Transverse colon (tissue), 4 donors: ENCODE measurements at places on chromosomes 7 and 10. TPM values are rescaled to one million over a fixed set of nuclear protein-coding genes. Genes with fewer than 3 reads are reported as not detected.

GRCh38 chr7:45122975-45123860, 11.7 kb upstream of the TBRG4 start:
- DNase-seq = no peak

GRCh38 chr7:150954986-150955518, 23.1 kb downstream of the KCNH2 start:
- DNase-seq = no peak

- no peak for DNase-seq
These were observed 209.9 kb downstream of the USP6NL start for GRCh38 chr10:11401264-11402235.

GRCh38 chr7:11436773-11437524, 395.0 kb downstream of the THSD7A start:
- DNase-seq = no peak

DNA sequence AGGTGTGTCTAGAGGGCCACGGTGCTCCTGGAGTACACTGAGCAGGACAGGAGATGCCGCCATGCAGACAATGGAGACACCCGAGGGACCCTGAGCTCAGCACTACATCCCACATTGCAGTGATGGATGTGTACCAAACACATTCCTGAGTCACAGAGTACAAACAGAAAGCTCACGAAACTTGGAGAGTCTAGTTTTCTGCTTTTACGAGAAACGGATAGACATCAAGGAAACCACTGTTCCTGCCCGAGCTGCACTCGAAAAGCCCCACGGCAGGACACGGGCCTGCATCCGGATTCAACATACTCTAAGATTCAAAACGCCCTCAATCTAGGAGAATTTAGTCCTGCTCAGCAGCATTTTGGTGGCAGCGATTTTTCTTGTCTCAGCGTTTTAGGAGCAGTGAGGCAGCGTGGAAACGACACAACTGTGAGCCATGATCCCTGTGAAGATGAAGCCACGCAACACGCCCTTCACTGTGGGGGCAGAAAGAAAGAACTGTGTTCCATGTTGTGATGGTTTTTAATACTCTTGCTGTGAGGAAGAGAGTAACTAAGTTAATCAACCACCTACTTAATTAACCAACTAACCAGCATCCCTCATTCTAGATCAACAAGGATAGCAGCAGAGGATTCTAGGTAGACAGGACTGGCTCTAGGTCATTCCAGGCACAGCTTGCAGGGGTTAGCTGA, 3.2 kb downstream of the TNS3 start:
- no peak for DNase-seq

DNA sequence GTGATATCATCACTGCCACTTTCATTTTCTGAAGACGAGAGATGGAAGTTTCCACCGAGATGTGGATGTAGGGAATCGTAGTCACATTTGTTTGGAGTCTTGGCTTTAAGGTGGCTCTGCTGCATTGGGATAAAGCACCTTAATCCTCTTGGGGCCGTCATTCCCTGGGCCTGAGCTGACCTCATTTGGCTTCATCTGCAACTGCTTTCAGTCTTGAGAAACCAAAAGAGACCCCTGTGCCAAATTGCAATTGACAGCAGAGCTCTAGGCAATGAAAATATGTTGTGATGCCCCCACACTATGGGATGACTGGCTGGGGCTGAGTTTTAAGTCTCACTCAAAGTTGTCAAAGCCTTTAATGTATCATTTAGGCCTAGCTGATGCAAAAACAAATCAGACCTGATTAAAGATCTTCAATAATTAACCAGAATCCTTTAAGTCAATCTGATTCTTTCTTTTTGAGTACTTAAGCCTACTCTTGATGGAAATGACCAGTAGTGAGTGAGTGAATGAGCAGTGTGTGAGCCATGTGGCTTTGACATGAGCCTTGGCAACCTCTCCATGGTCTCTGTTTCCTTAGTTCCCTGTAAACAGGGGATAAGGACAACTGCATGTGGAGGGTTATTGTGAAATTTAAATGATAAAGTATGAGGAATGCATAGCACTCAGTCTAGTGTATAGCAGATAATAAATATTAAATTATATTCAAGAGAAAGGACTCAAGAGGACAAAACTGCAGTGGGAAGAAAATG, 155.0 kb downstream of the BMPER start:
- no peak for DNase-seq

DNA sequence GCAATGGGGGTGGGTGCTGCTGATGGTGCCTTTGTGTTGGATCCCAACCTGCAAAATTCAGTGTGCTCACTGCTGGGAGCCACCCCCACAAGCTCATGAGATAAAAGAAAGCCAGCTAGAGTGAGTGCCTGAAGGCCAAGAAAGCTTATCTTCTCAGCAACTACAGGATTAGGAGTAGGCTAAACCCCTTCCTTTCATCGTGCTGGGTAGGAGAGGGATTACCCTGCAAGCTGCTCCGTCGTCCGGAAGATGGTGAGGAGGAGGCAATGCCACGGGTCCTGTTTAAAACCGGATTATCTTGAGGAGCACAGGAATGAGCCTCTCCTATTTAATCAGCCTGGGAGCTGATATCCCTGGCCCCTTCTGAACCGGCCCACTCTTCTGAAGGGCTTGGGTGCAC, 258.0 kb downstream of the GALNT17 start:
- DNase-seq = no peak

DNA sequence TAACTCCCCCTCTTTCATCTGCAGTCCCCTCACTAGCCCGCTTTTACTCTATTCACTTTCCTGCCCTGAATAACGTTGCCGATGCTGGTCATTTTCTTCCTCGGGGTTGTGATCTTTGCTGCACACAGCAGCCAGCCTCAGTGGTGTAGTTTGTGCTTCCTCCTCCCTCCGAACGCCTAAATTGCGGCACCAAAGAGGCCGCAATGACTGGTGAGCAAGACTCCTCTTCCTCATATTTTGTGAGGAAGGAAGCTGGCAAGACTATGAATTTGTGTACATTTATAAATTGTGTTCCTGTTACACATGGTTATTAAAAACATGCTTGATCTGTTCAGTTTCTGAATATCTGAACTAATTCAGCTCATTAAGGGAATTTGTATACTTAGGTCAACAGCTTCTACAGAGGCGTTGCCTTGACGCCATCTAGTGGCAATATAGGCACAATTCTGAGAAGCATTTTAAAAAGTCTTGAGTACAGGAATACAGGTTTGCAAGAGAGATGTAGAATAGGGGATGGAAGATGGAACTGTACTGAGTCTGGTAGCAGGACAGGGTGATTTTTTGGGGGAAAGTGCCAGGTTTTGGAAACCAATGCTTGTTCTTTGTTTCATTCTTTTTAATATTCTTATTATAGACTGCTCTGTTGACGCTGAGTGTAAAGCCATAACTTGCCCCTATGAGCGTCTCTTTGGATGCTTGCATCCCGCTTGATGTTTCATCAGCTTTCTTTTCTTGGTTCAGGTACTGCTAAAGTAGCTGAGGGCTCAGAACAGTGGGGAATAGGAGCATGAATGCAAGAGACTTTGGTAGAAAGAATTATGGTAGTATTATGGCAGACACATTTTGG, 4.1 kb upstream of the TAS2R5 start:
- no peak for DNase-seq

GRCh38 chr10:35208536-35208935, 81.9 kb downstream of the CREM start:
- DNase-seq = no peak

DNA sequence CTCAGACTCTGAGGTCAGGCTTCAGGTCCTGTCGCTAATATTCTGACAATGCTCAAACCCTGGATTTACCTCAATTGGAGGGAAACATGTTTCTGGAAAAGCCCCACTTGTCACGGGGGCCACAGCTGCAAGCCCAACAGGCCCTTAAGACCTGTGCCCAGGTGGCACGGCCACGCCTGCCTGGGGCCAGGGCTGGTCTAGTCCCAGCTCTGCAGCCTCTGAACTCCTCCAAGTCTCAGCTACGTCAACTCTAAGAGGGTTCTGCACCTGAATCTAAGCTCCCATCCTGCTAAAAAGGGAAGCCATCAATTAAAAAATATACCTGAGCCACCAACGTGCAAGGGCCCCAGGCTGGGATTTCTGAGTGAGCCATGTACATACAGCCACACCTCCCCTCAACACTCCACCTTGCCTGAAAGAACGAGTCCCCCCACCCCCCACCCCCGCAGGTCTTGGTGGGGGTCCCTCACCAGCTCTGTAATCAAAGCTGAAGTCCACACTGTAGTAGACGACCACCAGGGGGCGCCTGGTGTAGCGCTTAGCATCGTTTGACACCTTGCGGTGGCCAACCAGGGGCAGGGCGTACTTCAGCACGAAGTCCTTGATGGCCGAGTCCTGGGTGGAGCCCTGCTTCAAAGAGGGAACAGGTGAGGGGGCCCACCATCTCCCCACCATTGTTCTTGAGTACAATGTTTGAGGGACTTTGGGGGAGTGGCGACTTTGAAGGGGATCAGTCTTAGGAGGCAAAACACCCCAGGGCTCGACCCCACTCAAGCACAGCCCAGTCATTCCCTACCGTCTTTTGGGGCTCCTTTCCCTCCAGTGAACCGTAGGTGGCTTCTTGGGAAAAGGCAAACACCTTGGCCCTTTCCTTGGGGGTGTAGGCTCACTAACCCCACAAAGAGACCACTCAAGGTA, 22.6 kb downstream of the PDIA4 start:
- DNase-seq = peak; percentile 83

GRCh38 chr10:21496343-21497176, 28.9 kb downstream of the SKIDA1 start:
- DNase-seq = peak; percentile 48

MKX gene
- total RNA-seq = not detected

POR gene
- 95.9 TPM for total RNA-seq

SH2D4B gene
- not detected for total RNA-seq

ODAD2 gene
- total RNA-seq = 0.48 TPM

CTAGE4 gene
- total RNA-seq = 42.6 TPM

EVX1 gene
- 1.4 TPM for total RNA-seq
